ENCODE measurements at places on chromosomes 5 and 9.

- no peak for DNase-seq
Measured at GRCh38 chr9:33124751-33125381, 42.3 kb downstream of the B4GALT1 start.

DNA sequence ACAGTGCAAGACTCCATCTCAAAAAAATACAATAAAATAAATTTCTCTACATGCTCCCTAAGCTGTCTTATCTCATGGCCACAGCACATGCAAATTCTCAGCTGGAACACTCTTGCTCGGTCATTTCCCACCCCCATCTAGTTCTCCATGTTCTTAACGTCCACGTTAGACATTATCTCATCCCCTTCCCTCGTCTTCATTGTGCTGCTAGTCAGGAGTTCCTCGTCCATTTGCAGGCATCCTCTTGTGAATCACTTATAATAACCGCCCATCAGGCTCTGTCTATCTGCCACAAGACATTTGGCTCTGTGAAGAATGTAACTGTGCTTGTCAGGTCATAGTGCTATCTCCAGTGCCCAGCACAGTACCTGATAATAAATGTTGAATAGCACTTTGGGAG lies 32.9 kb upstream of the GOLGA1 start:
- DNase-seq = no peak

DNA sequence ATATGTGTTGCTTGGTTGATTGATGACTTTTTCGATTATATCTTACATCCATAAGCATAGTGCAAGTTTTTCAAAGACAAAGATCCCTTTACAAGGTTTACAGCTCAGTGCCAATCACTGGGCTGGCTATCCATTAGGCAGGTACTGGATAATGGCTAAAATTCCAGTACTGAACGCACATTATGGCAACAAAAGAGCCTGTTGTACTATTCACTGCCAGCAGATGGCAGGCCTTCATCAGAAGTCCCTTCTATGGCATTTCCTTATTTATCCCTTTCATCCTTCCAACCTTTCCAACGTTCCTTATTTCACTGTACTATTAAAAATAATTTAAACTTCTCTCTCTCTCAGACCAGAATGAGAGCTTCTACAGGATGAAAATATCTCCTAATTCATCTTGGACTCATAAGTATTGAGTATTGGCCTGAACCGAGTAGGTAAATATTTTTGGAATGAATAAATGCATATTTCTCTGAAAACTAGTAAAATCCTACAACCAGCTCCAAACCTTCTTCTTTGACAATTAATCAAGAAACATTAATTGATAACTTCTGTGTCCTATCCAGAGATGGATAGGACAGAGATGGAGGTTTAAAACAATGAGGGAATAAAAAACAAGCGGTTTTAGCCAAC lies 6.7 kb upstream of the WNT8A start:
- peak; percentile 44 for DNase-seq

DNA sequence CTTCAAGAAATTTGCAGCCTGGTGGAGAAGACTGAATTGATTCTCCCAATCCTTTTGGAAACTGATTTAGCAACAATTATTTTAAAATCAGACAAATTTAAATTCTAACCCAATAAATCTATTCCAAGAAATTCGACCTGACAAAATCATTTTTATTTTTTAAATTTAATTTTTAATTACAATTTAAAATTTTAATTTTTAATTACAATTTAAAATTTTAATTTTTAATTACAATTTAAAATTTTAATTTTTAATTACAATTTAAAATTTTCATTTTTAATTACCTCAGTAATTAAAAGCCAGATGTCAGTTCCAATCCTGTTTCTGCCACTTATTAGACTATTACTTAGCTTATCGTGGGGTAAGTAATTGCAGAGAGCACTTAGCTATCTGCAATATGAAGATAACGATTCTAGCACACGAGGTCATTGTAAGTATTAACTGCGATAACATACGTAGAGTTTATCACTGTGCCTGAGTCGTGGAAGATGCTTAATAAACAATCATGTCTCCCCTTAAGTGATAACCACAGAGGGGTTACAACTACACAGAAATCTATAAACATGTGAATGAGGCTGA lies 346.4 kb upstream of the SLC24A2 start:
- no peak for DNase-seq

GRCh38 chr5:1410156-1411014 lies 34.9 kb downstream of the SLC6A3 start:
- DNase-seq = no peak

DNA sequence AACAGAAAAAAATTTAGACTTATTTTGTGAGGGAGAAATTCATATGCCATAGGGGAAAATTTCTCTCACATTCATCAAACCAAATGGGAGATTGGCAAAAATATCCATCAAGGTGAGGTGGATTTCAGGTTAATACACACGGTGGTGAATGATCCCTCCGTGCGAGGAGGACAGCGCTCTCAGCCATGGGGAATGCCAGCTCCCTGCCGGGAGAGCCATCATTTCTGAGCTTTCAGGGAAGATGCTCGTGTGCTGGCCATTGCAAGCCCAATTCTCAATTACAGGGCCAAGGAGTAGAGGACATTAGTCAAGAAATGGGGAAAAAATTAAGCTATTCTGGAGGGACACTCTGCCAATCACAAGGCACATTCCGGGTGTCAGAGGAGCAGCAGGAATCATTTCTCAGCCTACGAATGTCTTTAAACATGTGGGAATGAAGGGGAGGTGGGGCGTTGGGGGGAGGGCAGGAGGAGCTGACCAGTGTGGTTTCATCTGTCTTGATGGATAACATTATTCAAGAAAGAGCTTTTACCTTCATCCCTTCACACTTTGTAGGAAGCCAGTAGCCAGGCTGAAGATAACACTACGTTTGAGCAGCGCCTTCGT lies 165.5 kb downstream of the DAB2IP start:
- no peak for DNase-seq

DNA sequence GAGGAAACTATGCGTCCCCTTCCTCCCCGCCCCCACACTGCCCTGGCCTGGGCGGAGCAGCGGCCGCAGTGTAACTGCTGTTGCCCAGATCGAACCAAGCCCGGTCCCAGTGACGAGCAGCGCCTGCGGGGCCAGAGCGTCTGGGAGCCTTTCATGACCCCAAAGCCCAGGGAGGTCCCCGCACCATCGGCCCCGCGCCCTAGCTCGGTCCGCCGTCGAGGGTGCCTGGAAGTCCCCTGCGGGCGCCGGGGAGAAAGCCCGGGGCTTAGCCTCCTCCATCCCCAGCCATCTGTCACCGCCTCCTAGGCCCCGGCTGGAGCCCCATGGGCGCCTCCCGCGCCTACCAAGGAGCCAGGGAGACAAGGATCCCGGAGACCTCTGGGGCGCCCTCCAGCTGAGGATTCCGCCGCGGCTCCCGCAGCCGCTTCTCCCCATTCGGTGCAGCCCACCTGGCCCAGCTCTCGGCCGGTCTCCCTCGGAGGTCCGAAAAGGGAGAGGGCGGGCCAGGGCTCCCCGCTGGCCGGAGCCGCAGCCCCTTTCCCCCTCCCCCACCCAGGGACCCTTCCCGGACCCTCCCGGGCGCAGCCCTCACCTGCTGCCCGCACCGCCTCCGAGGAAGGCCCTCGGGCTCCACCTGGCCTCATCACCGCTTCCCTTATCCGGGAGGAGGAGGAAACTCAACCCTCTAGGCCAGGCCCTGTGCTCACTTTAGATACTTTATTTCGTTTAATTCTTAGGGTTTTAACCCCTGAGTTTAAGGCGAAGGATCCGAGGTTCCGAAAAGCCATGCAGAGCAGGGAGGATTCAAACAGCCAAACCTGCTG lies 45.6 kb downstream of the APTX start:
- DNase-seq = no peak

GRCh38 chr5:76175051-76175666 lies 92.0 kb downstream of the SV2C start:
- peak; percentile 14 for DNase-seq

DNA sequence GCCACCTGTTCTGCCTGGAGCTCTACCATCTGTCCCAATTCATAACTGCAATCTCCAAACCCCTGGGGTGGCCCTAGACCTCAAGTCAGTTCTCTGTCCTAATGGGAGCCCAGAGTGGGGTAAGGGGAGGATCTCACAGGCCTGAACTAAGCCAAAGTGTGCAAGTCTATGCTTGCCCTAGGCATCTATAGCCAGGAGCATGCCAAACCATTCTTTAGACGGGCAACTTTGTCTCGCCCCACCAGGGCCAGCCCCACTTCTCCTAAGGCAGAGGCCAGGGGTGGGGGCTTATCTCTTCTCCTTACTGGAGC lies 3.3 kb downstream of the ACSL6 start:
- no peak for DNase-seq

- no peak for DNase-seq
Measured at GRCh38 chr9:68730570-68731235, 25.7 kb downstream of the PIP5K1B start.

DNA sequence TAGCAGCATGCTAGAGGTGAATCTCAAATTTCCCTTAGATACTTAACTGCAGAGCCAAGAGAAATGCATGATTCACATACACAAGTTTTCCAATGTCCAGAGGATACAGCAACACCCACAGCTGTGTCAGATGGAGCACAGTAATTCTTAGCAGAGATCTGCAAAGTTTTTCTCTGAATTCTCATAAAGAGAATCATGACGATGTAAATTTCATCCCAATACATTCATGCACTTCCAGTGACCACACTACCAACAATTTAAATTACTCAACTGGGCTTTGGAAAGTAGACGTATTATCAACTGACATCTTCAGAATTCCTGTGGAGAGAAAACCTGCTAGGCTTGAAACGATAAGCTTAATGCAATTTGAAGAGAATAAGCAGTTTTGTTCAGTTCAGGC lies 378.8 kb upstream of the TLE4 start:
- DNase-seq = no peak

- no peak for DNase-seq
Measured at GRCh38 chr9:85727500-85727899, 14.3 kb downstream of the AGTPBP1 start.

- DNase-seq = no peak
Measured at GRCh38 chr5:145467446-145467845, 367.7 kb downstream of the PRELID2 start.

- no peak for DNase-seq
Measured at GRCh38 chr9:118222375-118222774, 518.2 kb downstream of the TLR4 start.

- peak; percentile 56 for DNase-seq
Measured at GRCh38 chr9:127783111-127784008, 2.5 kb upstream of the CDK9 start.

Data from effector CD4-positive, alpha-beta T cell (primary cell).